ENCODE measurements at places on chromosomes 7 and 10. TPM values are rescaled to one million over a fixed set of nuclear protein-coding genes. Genes with fewer than 3 reads are reported as not detected.

The TMEM184A gene
- 60.3 TPM for polyA plus RNA-seq

The FAM25G gene
- not detected for polyA plus RNA-seq

The RHEB gene
- 110 TPM for polyA plus RNA-seq

The TMEM213 gene
- 0.01 TPM for polyA plus RNA-seq

The TMEM26 gene
- polyA plus RNA-seq = under 0.01 TPM

The HMX2 gene
- polyA plus RNA-seq = 0.36 TPM

Measured in sigmoid colon (tissue), 7 donors.